ENCODE measurements at places on chromosomes 11 and 22. TPM values are rescaled to one million over a fixed set of nuclear protein-coding genes. Genes with fewer than 3 reads are reported as not detected.
A peak's percentile ranks its signal among the peaks of the same experiment; 100 is the strongest.

CEND1 gene
- 0.50 TPM for polyA plus RNA-seq

DNA sequence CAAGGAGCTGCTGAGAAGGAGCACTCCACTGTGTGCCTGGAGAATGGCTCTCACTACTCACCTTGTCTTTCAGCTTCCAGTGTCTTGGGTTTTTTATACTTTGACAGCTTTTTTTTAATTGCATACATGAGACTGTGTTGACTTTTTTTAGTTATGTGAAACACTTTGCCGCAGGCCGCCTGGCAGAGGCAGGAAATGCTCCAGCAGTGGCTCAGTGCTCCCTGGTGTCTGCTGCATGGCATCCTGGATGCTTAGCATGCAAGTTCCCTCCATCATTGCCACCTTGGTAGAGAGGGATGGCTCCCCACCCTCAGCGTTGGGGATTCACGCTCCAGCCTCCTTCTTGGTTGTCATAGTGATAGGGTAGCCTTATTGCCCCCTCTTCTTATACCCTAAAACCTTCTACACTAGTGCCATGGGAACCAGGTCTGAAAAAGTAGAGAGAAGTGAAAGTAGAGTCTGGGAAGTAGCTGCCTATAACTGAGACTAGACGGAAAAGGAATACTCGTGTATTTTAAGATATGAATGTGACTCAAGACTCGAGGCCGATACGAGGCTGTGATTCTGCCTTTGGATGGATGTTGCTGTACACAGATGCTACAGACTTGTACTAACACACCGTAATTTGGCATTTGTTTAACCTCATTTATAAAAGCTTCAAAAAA lies 72.6 kb downstream of the NCAPD3 start:
- no peaks in the 10 kb centered on the region for H3K4me1 ChIP-seq
- H3K27ac ChIP-seq, result no peak overlapping the region
- DNase-seq, result no peak
- H3K4me3 ChIP-seq, result no peak overlapping the region

HORMAD2 gene
- polyA plus RNA-seq, result not detected

GRCh38 chr22:49723478-49724029 lies 104.1 kb downstream of the BRD1 start:
- H3K4me1 ChIP-seq, result no peaks in the 10 kb centered on the region
- H3K27ac ChIP-seq, result no peak overlapping the region
- H3K36me3 ChIP-seq, result no peaks in the 10 kb centered on the region
- no peak for DNase-seq
- H3K27me3 ChIP-seq, result peaks cover 39% of the 10 kb centered on the region

DNA sequence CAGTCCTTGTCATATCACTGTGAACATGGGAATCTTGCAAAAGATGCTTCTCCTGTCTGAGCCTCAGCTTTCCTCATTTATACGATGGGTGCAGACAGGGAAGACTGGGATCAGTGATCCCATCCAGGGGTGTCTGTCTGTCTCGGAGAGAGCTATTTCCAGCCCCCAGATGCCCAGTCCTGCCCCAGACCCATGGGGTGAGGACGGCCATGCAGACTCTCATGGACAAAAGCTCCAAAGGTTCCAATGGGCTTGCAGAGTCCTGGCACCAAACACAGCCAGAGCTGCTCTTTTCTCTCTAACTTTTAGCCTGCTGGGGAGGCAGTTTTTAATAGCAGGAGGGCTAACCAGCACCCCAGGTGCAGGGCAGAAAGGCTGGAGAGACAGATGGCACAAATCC lies 5.2 kb downstream of the SCUBE1 start:
- no peaks in the 10 kb centered on the region for H3K4me1 ChIP-seq
- peaks cover 34% of the 10 kb centered on the region for H3K27me3 ChIP-seq
- no peak for DNase-seq
- H3K36me3 ChIP-seq, result no peaks in the 10 kb centered on the region

SLC35C1 gene
- 5.3 TPM for polyA plus RNA-seq

APOA4 gene
- polyA plus RNA-seq, result not detected

ISX gene
- polyA plus RNA-seq, result not detected

SYCE3 gene
- not detected for polyA plus RNA-seq

DNA sequence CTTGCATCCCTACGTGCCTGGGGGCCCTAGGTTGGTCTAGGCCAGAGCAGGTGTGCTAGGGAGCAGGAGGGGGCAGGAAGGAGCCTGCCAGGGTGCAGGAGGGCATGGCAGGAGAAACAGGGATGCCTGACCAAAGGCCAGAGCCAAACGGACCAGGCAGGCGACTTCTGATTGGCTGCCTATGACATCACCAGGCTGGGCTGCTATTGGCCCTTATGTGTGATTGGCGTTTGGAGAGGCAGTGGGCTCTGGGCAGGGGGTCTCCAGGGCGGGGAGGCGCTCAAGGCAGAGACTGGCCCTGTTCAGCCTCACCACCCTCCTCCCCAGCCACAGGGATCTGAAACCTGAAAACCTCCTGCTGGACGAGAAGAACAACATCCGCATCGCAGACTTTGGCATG lies 44.4 kb downstream of the MOB2 start:
- H3K36me3 ChIP-seq, result no peaks in the 10 kb centered on the region
- no peak overlapping the region for H3K4me3 ChIP-seq
- H3K27me3 ChIP-seq, result no peaks in the 10 kb centered on the region
- no peak overlapping the region for H3K27ac ChIP-seq
- peaks cover 11% of the 10 kb centered on the region for H3K4me1 ChIP-seq

DNA sequence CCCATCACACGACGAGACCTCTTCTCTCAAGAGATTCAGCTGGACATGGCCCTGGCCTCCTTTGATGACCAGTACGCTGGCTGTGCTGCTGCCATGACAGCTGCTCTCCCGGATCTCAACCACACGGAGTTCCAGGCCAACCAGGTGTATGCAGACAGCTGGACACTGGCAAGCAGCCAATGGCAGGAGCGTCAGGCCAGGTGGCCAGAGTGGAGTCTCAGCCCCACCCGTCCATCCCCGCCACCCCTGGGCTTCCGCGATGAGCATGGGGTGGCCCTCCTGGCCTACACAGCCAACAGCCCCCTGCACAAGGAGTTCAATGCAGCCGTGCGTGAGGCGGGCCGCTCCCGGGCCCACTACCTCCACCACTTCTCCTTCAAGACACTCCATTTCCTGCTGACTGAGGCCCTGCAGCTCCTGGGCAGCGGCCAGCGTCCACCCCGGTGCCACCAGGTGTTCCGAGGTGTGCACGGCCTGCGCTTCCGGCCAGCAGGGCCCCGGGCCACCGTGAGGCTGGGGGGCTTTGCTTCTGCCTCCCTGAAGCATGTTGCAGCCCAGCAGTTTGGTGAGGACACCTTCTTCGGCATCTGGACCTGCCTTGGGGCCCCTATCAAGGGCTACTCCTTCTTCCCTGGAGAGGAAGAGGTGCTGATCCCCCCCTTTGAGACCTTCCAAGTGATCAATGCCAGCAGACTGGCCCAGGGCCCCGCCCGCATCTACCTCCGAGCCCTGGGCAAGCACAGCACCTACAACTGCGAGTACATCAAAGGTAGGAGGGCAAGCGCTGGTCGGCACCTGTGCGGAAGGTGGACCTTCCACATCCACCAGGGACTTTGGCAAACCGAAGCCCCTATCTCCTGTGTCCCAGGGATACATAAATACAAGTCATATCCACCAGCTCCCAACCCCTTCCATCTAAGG lies 11.3 kb downstream of the CHRNA10 start:
- no peaks in the 10 kb centered on the region for H3K27me3 ChIP-seq
- no peaks in the 10 kb centered on the region for H3K36me3 ChIP-seq
- no peak for DNase-seq
- H3K27ac ChIP-seq, result no peak overlapping the region

GRCh38 chr11:19216709-19217374 lies 15.1 kb upstream of the CSRP3 start:
- no peak overlapping the region for H3K4me3 ChIP-seq
- H3K4me1 ChIP-seq, result no peaks in the 10 kb centered on the region
- no peak for DNase-seq
- H3K36me3 ChIP-seq, result no peaks in the 10 kb centered on the region
- H3K27me3 ChIP-seq, result no peaks in the 10 kb centered on the region

TMEM45B gene
- polyA plus RNA-seq, result 0.04 TPM

DNA sequence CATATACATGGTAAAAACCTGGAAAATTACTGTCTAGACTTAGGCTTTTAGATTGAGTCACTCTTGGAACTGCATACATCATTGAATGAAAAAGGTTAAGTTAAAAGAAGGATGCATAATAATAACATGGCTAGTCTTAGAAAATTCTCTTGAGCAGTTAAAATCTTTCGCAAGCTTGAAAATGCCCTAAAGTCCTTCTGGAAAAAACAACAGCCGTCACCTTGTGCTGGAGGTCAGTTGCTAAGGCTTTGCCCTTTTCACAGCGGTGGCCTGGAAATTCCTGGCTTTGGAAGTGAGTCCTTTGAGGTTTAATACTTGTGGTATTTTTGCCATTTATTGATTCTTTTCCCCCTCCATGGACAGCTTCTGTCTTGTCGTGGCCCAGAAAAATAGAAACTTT lies 17.4 kb upstream of the FBLN1 start:
- no peaks in the 10 kb centered on the region for H3K27me3 ChIP-seq
- no peak overlapping the region for H3K27ac ChIP-seq
- H3K36me3 ChIP-seq, result no peaks in the 10 kb centered on the region

DNA sequence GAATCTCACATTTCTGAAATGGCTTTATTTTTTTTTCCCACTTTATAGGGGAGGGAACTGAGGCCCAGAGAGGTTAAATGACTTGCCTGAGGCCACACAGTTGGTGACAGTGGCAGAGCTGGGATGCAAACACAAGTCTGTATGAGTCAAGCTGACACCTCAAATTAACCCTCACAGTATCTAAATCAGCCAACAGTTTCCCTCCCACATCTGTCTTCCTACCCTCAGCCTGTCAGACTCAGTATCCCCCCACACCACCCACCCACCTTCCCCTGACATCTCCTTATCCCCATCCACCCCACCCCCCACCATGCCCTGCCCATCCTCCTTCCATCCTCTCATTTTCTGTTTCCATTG lies 95.2 kb downstream of the TP53I11 start:
- peaks cover 3% of the 10 kb centered on the region for H3K36me3 ChIP-seq
- H3K27me3 ChIP-seq, result no peaks in the 10 kb centered on the region
- H3K4me1 ChIP-seq, result peaks cover 6% of the 10 kb centered on the region
- H3K27ac ChIP-seq, result peak overlapping the region; percentile 54

GRCh38 chr11:108926841-108927577 lies 262.1 kb downstream of the DDX10 start:
- no peaks in the 10 kb centered on the region for H3K4me1 ChIP-seq
- H3K4me3 ChIP-seq, result no peak overlapping the region
- no peak overlapping the region for H3K27ac ChIP-seq
- no peaks in the 10 kb centered on the region for H3K36me3 ChIP-seq
- no peak for DNase-seq
- no peaks in the 10 kb centered on the region for H3K27me3 ChIP-seq

DNA sequence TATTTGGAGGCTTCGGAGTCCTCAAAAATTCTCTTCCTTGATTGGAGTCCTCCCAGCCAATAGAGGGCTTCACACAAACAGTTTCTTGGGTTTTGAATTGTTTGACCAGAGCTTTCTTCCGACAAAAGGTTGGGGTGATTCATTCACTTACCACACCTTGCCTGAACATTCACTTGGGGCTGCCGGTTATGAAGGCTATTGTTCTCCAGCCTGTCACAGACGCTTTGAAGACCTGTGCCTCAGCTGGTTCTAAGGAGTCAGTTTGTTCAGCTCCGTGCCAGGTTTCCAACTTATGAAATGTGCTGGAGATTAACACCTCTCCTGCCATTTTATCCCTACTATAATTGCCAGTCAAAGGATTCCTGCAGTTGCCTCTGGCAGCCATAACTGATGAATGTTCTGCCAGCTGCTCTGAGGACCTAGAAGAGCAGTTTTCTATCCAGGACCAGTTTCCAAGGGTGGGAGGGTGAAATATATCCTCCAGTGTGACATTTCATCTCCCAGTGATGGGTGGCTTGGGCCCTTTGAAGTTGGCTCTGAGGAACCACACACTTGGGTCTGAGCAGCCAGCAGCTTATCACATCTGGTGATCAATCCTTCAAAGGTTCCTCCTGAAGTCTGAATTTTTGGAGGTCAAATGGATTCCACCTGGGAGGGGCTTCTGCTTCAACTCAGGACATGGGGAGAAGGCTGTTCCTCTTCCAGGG lies 31.4 kb downstream of the LIMK2 start:
- H3K4me1 ChIP-seq, result peaks cover 1% of the 10 kb centered on the region
- DNase-seq, result no peak
- peak overlapping the region; percentile 46 for H3K27ac ChIP-seq
- no peak overlapping the region for H3K4me3 ChIP-seq

- no peaks in the 10 kb centered on the region for H3K27me3 ChIP-seq
- H3K27ac ChIP-seq, result no peak overlapping the region
Measured at GRCh38 chr11:125873881-125874555, 13.4 kb upstream of the HYLS1 start.

DNA sequence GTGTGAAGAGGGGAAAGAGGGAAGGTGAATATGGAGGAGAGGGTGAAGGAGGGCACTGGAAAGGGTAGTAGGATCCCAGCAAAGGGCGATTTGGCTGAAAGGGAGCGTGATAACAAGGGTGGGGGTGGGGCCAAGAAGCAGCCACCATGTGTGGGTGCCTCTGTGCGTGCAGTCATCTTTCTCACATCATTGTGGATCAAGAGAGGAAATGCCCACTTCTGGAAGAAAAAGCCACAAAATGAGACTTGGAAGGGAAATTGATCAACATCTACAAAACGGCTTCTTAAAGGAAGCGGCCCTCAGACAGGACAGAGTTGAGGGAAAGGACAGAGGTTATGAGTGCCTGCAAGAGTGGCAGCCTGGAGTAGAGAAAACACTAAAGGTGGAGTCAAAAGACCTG lies 1.2 kb upstream of the CXCR5 start:
- no peak overlapping the region for H3K27ac ChIP-seq
- no peak overlapping the region for H3K4me3 ChIP-seq
- DNase-seq, result no peak
- H3K36me3 ChIP-seq, result no peaks in the 10 kb centered on the region
- H3K4me1 ChIP-seq, result no peaks in the 10 kb centered on the region

DNA sequence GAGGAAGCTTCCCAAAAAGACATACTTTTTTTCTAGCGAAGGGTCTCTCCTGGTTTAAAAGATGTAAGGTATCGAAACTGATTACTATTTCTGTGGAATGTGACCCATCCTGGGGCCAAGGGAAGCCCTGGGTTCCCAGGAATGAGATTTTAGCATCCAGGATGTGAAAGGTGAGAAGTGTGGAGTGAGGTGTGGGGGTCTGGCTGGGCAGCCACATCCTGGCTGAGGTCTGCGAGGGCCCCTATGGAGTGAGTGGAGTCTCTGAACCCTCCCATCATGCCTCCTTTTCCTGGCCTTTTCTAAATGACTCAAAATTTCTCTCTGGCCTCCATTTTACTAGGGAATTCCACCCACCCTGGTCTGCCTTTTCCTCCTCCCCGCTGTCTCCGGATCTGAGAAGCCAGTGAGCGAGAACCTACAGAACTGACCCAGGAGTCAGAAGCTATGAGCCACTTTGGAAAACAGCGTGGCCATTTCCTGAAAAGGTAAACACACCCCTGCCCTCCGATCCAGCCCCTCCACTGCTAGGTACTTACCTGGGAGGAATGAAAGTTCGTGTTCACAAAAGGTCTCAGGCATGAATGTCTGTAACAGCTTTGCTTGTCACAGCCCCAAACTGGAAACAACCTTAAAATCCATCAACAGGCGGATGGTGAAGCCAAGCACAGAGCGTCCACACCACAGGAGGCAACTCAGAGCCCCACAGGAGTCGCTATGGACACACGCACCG lies 27.7 kb upstream of the SHANK2 start:
- DNase-seq, result no peak
- no peaks in the 10 kb centered on the region for H3K27me3 ChIP-seq
- no peak overlapping the region for H3K4me3 ChIP-seq
- no peaks in the 10 kb centered on the region for H3K4me1 ChIP-seq
- H3K27ac ChIP-seq, result no peak overlapping the region

OR10D3 gene
- polyA plus RNA-seq, result not detected

- no peak overlapping the region for H3K27ac ChIP-seq
- no peaks in the 10 kb centered on the region for H3K4me1 ChIP-seq
- no peaks in the 10 kb centered on the region for H3K36me3 ChIP-seq
- no peaks in the 10 kb centered on the region for H3K27me3 ChIP-seq
Measured at GRCh38 chr22:22939588-22940368, 52.2 kb downstream of the IGLL5 start.

All from heart left ventricle (tissue), 16 donors.